ENCODE measurements at places on chromosomes 5 and 9. TPM values are rescaled to one million over a fixed set of nuclear protein-coding genes. Genes with fewer than 3 reads are reported as not detected.

RNF208 gene
- 84.7 TPM for polyA plus RNA-seq

ZNF79 gene
- 6.6 TPM for polyA plus RNA-seq

PRRX2 gene
- polyA plus RNA-seq: 0.51 TPM

SNAPC3 gene
- polyA plus RNA-seq: 40.7 TPM

CDH12 gene
- polyA plus RNA-seq: 0.70 TPM

CAMK4 gene
- 6.9 TPM for polyA plus RNA-seq

TGFBI gene
- 10.4 TPM for polyA plus RNA-seq

SLCO4C1 gene
- 0.12 TPM for polyA plus RNA-seq

GRM6 gene
- polyA plus RNA-seq: not detected

IFNA10 gene
- not detected for polyA plus RNA-seq

ZDHHC11 gene
- polyA plus RNA-seq: 3.7 TPM

DTWD2 gene
- polyA plus RNA-seq: 1.8 TPM

DNAI1 gene
- polyA plus RNA-seq: 1.7 TPM

LCN15 gene
- 32.6 TPM for polyA plus RNA-seq

DNAJC18 gene
- polyA plus RNA-seq: 31.0 TPM

C9orf50 gene
- 3.5 TPM for polyA plus RNA-seq

ARHGEF37 gene
- polyA plus RNA-seq: 12.7 TPM

MYMK gene
- polyA plus RNA-seq: 0.80 TPM
